ENCODE measurements at places on chromosomes 4 and X.

DNA sequence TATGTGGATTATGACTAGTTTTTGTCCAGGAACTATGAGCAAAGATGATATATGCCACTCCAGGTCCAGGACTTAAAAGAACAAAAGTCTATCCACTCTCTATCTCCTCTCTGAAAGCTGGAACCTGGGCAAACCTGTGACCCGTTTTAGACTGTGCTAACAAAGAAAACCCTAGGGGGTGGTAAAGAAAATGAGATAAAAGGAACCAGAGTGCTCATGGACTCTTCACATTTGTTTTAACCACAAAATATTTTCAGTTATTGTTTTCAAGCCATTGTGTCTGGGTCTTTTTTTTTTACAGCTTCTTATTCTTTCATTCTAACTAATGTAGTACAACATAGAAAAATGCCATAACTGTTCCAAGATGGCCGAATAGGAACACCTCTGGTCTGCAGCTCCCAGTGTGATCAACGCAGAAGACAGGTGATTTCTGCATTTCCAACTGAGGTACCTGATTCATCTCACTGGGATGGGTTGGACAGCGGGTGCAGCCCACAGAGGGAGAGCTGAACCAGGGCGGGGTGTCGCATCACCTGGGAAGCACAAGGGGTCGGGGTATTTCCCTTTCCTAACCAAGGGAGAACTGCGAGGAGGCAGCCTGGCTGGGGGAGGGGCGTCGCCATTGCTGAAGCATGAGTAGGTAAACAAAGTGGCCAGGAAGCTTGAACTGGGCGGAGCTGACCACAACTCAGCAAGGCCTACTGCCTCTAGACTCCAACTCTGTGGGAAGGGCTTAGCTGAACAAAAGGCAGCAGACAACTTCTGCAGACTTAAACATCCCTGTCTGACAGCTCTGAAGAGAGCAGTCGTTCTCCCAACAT, 45.1 kb downstream of the CHM start:
- DNase-seq, result no peak

GRCh38 chrX:129403974-129404669, 119.2 kb downstream of the SMARCA1 start:
- DNase-seq, result no peak

DNA sequence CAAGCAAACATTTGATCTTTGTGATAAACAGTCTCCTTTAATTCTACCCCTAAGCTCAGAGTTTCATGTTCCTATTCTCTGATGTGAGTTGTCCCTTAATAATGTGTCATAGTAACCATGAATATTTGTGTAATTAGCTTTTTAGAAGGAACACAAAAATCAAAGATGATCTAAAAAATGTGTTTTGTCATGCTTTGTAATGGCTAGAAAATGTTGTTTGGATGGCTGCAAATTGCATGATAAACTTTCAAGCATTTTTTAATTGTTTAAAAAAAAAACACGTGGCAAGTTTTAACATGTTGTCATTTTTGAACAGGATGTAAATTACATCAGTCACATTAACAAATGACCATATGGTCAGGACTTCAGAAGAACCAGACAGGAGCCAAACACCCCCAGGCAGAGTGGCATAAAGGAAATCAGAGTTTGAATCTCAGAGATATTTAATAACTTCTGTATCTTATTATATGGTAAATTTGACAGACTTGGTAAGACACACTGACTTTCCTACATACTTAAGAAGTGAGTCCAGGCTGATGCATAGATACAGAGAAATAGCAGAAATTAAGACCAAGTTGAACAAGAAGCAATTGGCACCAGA, 223.9 kb upstream of the VEGFC start:
- no peak for DNase-seq

DNA sequence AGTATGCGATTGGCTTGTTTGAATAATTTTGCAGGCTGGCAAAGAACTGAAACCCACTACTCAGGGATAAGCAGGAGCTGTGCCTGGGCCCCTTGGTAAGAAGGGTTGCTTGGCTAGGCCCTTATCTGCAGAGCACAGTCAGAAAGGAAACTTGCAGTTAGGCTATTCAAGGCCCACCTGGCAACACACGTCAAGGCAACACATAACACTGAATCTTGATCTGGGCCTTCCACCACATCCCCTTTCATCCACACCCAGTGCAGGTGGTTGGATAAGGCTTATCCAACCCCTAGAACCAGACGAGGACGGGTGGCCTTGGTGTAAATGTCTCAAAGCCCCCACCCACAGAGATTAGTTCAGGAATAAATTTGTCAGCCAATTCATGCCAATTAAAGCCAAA, 72.8 kb upstream of the NEIL3 start:
- no peak for DNase-seq

GRCh38 chrX:119698845-119699244, 5.9 kb upstream of the SEPTIN6 start:
- DNase-seq, result no peak

- no peak for DNase-seq
These were observed 111.1 kb downstream of the CCNG2 start for GRCh38 chr4:77268108-77268507.

DNA sequence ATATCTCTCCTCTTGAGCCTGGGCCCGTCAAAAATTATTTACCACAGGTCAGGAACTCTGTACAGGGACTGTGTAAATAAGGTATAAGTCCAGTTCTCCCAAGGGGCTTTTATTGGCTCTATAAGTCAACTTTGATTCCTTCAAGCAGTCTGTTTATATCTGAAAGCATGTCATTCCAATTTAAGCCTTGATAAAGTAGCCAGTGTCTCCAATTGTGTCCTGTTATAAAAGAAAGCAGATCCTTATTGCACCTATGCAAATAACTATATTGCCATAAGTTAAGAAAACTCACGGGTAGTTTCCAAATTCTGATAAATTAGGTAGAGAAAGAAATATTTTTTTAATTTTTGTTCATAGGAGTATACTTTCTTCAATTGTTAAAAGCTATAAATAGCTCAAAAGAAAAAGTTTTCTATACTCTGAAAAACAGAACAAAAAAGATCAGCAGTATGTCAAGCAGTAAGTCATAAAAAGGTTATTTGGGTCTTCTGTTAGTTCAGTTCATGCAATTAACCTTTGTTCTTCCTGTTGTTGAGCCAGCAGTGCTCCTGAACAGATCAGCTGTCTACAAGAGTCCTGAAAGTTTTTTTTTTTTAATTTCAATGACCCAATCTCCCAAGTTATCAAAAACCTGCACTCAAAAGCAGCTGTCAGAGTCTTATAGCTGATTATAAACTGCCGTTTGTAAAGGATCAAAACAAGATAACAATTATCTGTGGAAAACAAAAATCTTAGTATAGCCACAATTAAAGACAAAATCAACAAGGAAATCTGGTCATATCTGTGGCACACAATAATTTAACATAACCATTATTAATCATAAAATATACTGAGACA, 178.4 kb upstream of the GALNT7 start:
- no peak for DNase-seq

DNA sequence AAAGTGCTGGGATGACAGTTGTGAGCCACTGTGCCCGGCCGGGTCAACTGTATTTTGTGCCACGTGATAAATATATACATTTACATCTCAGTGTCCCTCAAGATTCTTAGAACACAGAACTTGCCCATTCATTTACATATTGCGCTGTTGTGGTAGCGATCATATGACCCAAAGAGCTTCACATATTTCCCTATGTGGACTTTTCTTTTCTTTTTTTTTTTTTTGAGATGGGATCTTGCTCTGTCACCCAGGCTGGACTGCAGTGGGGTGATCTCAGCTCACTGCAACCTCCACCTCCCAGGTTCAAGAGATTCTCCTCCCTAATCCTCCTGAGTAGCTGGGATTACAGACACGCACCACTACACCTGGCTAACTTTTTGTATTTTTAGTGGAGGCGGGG, 180.7 kb downstream of the DHRSX start:
- no peak for DNase-seq

- no peak for DNase-seq
These were observed 179.0 kb downstream of the BEND2 start for GRCh38 chrX:18041656-18042055.
